ENCODE measurements at places on chromosomes 1 and 21. TPM values are rescaled to one million over a fixed set of nuclear protein-coding genes. Genes with fewer than 3 reads are reported as not detected.

The MANEAL gene
- 1.4 TPM for total RNA-seq

The TTLL10 gene
- total RNA-seq = not detected

The SPATA45 gene
- not detected for total RNA-seq

The LINGO4 gene
- not detected for total RNA-seq

The MATN1 gene
- 0.45 TPM for total RNA-seq

The VASH2 gene
- total RNA-seq = 0.11 TPM

The KRTAP19-1 gene
- total RNA-seq = not detected

The LCE5A gene
- total RNA-seq = not detected

The TAS1R1 gene
- not detected for total RNA-seq

The IQCC gene
- 4.2 TPM for total RNA-seq

The NUF2 gene
- total RNA-seq = 54.6 TPM

The FAM110D gene
- total RNA-seq = not detected

The MYOG gene
- total RNA-seq = not detected

The POLR3C gene
- total RNA-seq = 38.2 TPM

The OR10Z1 gene
- total RNA-seq = not detected

The KCNN3 gene
- total RNA-seq = not detected

The DISC1 gene
- 5.0 TPM for total RNA-seq

The ANGEL2 gene
- 41.1 TPM for total RNA-seq

The EPHA8 gene
- total RNA-seq = not detected

Data from activated CD8-positive, alpha-beta T cell treated with anti-CD3 and anti-CD28 coated beads for 36 hours (primary cell).